Left cardiac atrium (tissue), 4 donors: ENCODE measurements at places on chromosomes 4 and X. TPM values are rescaled to one million over a fixed set of nuclear protein-coding genes. Genes with fewer than 3 reads are reported as not detected.

DNA sequence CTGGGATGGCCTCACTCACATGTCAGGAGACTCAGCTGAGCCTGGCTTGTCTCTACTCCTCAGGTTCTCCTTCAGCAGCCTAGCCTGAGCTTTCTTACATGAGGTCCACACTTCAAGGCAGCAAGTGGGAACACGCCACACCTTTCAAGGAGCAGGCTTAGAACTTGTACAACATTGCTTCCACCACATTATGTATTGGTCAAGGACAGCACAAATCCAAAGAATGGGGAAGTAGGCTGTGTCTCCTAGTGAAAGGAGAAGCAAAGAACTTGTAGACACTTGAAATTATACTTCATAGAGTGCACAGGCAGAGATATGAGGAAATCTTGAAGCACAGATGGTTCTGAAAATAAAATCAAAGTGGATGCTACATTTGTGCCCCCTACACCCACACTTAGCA lies 120.9 kb upstream of the NOCT start:
- DNase-seq = no peak

GRCh38 chr4:69689599-69689998 lies 36.6 kb upstream of the UGT2A1 start:
- DNase-seq = no peak

DNA sequence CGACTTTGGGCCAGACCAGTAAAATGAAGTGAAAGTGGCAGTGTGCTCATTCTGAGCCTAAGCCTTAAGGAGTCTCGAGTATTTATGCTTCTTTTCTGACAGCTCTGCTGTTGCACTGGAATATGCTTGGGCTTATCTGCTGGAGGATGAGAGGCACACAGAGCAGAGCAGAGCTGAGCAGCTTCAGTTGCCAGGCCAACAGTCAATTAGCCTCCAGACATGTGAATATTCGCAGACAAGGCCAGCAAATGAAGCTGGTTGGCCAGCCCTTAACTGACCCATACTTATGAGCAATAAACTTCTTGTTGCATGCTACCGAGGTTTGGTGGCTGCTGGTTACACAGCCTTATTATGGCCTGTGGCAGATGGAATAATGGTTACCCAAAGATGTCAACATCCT lies 203.0 kb upstream of the GEMIN8 start:
- DNase-seq = no peak

DNA sequence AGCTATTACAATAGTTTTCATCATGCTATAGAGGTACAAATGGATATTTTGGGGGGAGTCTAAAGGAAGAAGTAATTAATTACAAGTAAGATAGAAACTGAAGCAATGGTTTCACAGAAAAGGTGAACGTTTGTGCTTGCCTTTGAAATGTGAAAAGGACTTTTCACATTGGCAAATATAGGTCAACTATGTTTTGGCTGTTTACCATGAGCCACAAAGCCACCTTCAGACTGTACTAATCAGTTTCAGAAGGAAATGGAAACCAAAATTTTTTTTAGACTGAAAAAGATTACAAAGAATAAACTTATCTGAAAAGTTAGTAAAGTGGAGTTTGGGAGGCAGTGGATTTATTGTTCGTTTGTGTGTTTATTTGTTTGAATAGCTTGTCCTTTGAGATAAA lies 32.1 kb downstream of the SYTL5 start:
- no peak for DNase-seq

DNA sequence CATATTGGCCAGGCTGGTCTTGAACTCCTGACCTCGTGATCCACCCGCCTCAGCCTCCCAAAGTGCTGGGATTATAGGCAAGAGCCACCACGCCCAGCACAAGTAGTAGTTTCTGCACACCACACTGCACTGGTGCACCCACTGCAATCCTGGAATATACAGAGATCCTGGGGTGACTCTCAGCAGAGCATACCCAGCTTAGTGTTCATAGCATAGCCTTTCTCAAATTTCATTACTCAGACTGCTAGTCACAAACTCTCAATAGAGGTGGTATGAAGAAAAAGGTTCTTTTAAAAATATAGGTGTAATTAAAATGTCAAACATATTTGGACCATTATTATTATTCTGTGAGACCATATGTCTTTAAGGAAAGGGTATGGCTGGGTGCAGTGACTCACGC lies 6.2 kb upstream of the ARHGAP10 start:
- DNase-seq = no peak

DNA sequence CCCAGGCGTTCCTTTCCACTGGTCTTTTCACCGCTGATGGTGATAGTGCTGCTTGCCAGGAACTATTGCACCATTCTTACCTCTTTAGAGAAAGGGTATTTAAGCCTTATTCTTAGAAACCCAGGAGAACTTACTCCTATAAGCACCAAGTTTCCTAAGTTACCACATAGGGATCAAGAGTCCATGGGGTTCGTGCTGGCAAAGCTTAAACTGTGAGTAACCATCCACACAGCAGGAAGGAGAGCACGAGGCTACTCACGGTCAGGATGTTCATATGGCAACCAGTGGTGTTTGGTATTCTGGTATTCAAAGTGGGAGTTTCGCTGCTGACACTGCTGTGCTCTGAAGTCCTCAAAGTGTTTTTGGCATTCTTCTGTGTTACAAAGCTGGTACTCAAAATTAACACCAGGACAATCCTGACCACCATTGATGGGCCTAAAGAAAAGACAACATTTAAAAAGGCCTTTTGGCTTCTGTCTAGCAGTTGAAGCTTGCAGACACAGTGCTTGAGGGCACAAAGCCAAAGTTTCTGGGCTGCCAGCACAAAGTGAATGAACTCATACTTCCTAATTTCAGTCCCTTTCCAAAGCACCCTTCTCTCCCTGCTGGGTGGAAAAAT lies 256.9 kb downstream of the ADAMTS3 start:
- DNase-seq = peak; percentile 81

DNA sequence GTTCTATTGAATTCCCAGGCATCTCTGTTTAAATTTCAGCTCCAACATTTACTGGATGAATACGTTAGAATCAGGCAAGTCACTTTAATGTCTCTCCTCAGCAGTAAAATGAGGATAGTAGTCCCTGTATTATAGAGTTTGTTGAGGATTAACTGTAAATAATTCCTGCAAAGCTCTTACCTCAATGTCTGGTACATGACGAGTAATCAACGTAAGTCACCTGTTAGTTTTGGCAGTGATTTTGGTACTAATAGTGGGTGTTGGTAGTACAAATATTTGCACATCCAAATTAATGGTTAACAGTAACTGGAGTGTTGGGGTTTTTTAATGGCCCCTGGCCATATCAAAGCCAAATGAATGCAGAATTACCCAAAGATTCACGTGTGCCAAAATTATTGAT lies 189.8 kb upstream of the GALNT7 start:
- DNase-seq = no peak

Gene C4orf50
- total RNA-seq = 0.03 TPM

Gene BGN
- total RNA-seq = 193 TPM

Gene CLDN34
- total RNA-seq = not detected
